ENCODE measurements at places on chromosomes 7 and 10.

- no peaks in the 10 kb centered on the region for H3K36me3 ChIP-seq
- H3K27ac ChIP-seq, result no peak overlapping the region
- H3K4me1 ChIP-seq, result peaks cover 4% of the 10 kb centered on the region
- no peak overlapping the region for H3K4me3 ChIP-seq
- H3K27me3 ChIP-seq, result peaks cover 13% of the 10 kb centered on the region
Measured at GRCh38 chr7:116265881-116266280, 55.5 kb downstream of the TES start.

DNA sequence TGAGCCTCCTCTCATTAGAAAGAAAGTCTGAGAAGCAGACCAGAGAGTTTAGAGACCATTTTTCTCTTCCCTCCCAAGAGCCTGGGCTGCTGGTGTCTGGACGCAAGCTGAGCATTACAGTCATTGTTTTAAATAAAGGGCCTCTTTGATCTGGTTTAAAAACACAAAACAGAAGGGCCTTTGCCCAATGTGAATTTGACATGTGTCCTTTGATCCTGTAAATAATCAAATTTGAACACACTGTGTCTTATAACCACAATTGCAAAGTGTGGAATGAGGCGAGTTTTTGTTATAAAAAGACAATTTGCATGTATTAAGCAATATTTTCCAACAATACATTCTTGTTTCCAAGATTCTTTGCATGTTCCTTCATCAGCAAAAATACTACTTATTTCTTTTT, 158.5 kb downstream of the C7orf25 start:
- no peak overlapping the region for H3K27ac ChIP-seq
- no peak for DNase-seq
- H3K4me3 ChIP-seq, result no peak overlapping the region
- no peaks in the 10 kb centered on the region for H3K4me1 ChIP-seq
- no peaks in the 10 kb centered on the region for H3K36me3 ChIP-seq

DNA sequence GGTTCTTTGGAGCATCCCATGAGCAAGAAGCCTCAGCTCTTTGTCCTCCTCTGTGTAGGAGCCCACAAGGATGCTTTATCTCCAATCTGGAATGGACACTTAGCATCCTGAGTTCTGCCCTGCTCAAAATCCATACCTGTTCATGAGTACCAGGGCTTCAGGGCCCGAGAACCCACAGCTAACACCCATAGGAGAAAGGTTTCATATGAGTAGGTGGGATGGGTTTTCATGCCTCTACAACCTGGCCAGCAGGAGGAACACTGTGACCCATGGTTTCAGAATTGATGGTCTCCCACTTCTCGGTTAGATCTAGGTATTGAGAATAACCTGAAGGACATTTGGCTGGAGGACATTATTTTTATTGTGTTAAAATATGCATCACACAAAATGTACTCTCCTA, 57.8 kb downstream of the TBXAS1 start:
- no peaks in the 10 kb centered on the region for H3K36me3 ChIP-seq
- DNase-seq, result no peak
- no peak overlapping the region for H3K4me3 ChIP-seq
- no peak overlapping the region for H3K27ac ChIP-seq
- no peaks in the 10 kb centered on the region for H3K4me1 ChIP-seq

- peaks cover 1% of the 10 kb centered on the region for H3K36me3 ChIP-seq
- H3K27ac ChIP-seq, result no peak overlapping the region
- no peak overlapping the region for H3K4me3 ChIP-seq
- H3K27me3 ChIP-seq, result peaks cover 56% of the 10 kb centered on the region
- H3K4me1 ChIP-seq, result peaks cover 23% of the 10 kb centered on the region
Measured at GRCh38 chr10:112953174-112954159, 3.4 kb downstream of the TCF7L2 start.

GRCh38 chr7:134894928-134895327, 91.4 kb upstream of the AGBL3 start:
- DNase-seq, result no peak
- peaks cover 5% of the 10 kb centered on the region for H3K27me3 ChIP-seq
- H3K36me3 ChIP-seq, result peaks cover 5% of the 10 kb centered on the region

GRCh38 chr10:35794703-35795102, 152.6 kb upstream of the FZD8 start:
- no peaks in the 10 kb centered on the region for H3K27me3 ChIP-seq
- no peaks in the 10 kb centered on the region for H3K4me1 ChIP-seq
- DNase-seq, result no peak
- H3K27ac ChIP-seq, result no peak overlapping the region

- H3K4me1 ChIP-seq, result no peaks in the 10 kb centered on the region
- no peaks in the 10 kb centered on the region for H3K36me3 ChIP-seq
- no peak overlapping the region for H3K4me3 ChIP-seq
- DNase-seq, result no peak
Measured at GRCh38 chr7:136294977-136295376, 317.8 kb upstream of the MTPN start.

- no peak overlapping the region for H3K27ac ChIP-seq
- no peak overlapping the region for H3K4me3 ChIP-seq
- peak; percentile 55 for DNase-seq
- H3K36me3 ChIP-seq, result peaks cover 85% of the 10 kb centered on the region
- H3K4me1 ChIP-seq, result peaks cover 11% of the 10 kb centered on the region
- H3K27me3 ChIP-seq, result no peaks in the 10 kb centered on the region
Measured at GRCh38 chr10:13180788-13181187, 19.4 kb downstream of the MCM10 start.

GRCh38 chr10:99266383-99266782, 30.7 kb upstream of the HPSE2 start:
- H3K4me1 ChIP-seq, result no peaks in the 10 kb centered on the region
- H3K36me3 ChIP-seq, result peaks cover 2% of the 10 kb centered on the region
- H3K27ac ChIP-seq, result no peak overlapping the region
- H3K27me3 ChIP-seq, result peaks cover 12% of the 10 kb centered on the region
- H3K4me3 ChIP-seq, result no peak overlapping the region
- DNase-seq, result no peak

DNA sequence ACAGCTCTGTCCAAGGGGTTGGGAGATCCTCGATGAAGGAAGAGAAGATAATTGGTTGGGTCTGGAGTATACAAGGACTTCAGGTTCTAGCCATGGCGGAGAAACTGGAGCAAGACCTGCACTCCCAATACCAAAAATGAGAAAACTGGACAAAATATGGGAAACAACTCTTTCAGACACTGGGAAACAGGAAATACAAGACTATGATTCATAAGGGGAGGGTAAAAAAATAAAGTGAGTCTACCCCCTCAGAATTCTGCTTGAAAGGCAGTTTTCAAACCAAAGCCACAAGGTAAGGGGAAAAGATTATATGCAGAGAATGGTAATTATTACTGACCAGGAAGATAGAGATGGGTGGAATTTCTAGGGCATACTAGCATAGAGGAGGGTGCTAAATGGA, 10.2 kb upstream of the SEC61G start:
- peaks cover 20% of the 10 kb centered on the region for H3K27me3 ChIP-seq
- H3K4me3 ChIP-seq, result no peak overlapping the region
- H3K4me1 ChIP-seq, result peaks cover 4% of the 10 kb centered on the region
- no peaks in the 10 kb centered on the region for H3K36me3 ChIP-seq
- H3K27ac ChIP-seq, result no peak overlapping the region
- no peak for DNase-seq

GRCh38 chr7:107891636-107892366, 818 bp downstream of the DLD start:
- H3K27ac ChIP-seq, result peak overlapping the region; percentile 94
- peak overlapping the region; percentile 89 for H3K4me3 ChIP-seq
- DNase-seq, result peak; percentile 42
- no peaks in the 10 kb centered on the region for H3K27me3 ChIP-seq

DNA sequence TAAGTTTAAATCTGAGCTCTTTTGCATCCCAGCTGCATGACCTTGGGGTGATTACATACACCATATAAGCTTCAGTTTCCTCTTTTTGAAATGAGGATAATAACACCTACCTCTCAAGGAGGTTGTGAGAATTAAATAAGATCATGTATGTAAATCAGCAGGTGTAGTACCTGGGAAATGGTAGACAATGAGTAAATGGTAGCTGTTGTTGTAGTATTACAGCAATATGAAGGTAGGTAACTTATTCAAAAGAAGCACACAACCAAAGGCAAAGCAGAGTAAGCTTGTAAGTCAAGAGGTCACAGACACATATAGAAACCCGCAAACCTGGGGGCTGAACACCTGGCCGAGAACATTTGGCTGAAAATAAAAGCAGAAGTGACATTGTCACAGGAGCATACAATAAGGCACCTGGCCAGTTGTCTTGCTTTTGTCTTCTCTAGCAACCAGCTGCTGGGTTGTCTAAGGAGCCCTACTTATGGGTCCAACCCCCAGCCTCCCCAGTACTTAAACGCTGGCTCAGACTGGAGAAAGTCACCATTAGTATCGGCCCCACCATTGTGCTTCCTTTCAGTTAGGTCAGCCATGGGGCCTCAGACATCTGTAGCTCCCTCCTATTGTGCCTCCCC, 203.6 kb upstream of the MKLN1 start:
- no peak overlapping the region for H3K4me3 ChIP-seq
- no peaks in the 10 kb centered on the region for H3K4me1 ChIP-seq
- H3K27me3 ChIP-seq, result peaks cover 3% of the 10 kb centered on the region
- H3K36me3 ChIP-seq, result peaks cover 3% of the 10 kb centered on the region
- DNase-seq, result no peak

- no peak overlapping the region for H3K27ac ChIP-seq
- no peaks in the 10 kb centered on the region for H3K27me3 ChIP-seq
- DNase-seq, result no peak
- no peak overlapping the region for H3K4me3 ChIP-seq
- no peaks in the 10 kb centered on the region for H3K4me1 ChIP-seq
- peaks cover 3% of the 10 kb centered on the region for H3K36me3 ChIP-seq
Measured at GRCh38 chr7:22949944-22950343, 64.0 kb downstream of the HYCC1 start.

GRCh38 chr7:7884855-7885254, 83.7 kb upstream of the GLCCI1 start:
- H3K36me3 ChIP-seq, result peaks cover 3% of the 10 kb centered on the region
- no peak overlapping the region for H3K27ac ChIP-seq
- H3K4me1 ChIP-seq, result no peaks in the 10 kb centered on the region
- no peak overlapping the region for H3K4me3 ChIP-seq
- H3K27me3 ChIP-seq, result no peaks in the 10 kb centered on the region

DNA sequence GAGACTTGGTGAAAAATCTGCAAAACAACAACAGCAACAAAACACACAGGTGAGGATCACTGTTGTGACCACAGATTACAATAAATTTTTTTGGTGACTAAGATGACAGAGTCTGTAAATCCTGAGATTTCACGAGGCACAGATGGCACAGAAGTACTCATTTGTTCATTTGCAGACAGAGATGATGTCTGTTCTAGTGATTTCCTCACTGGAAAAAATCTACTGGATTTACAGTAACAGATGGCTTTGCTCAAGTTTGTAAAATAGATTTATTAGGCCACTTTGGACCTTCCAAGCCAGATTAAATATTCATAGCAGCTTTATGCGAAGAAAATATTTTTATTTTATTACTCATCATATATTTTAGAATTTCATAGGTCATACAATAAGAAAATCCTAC, 113.5 kb upstream of the IL6 start:
- H3K36me3 ChIP-seq, result peaks cover 2% of the 10 kb centered on the region
- peaks cover 28% of the 10 kb centered on the region for H3K27me3 ChIP-seq
- H3K4me3 ChIP-seq, result no peak overlapping the region
- H3K4me1 ChIP-seq, result no peaks in the 10 kb centered on the region
- H3K27ac ChIP-seq, result no peak overlapping the region

- H3K27me3 ChIP-seq, result no peaks in the 10 kb centered on the region
- H3K4me1 ChIP-seq, result no peaks in the 10 kb centered on the region
- no peak for DNase-seq
- no peak overlapping the region for H3K4me3 ChIP-seq
- H3K36me3 ChIP-seq, result no peaks in the 10 kb centered on the region
Measured at GRCh38 chr10:98748298-98748697, 301.6 kb upstream of the HPS1 start.

GRCh38 chr7:151801782-151802468, 75.0 kb downstream of the PRKAG2 start:
- H3K4me1 ChIP-seq, result peaks cover 6% of the 10 kb centered on the region
- DNase-seq, result no peak
- H3K4me3 ChIP-seq, result no peak overlapping the region
- H3K36me3 ChIP-seq, result no peaks in the 10 kb centered on the region
- H3K27me3 ChIP-seq, result no peaks in the 10 kb centered on the region
- H3K27ac ChIP-seq, result no peak overlapping the region

GRCh38 chr10:6692856-6693255, 112.8 kb upstream of the PRKCQ start:
- H3K27me3 ChIP-seq, result peaks cover 9% of the 10 kb centered on the region
- DNase-seq, result no peak
- no peak overlapping the region for H3K27ac ChIP-seq
- no peak overlapping the region for H3K4me3 ChIP-seq
- H3K36me3 ChIP-seq, result no peaks in the 10 kb centered on the region

DNA sequence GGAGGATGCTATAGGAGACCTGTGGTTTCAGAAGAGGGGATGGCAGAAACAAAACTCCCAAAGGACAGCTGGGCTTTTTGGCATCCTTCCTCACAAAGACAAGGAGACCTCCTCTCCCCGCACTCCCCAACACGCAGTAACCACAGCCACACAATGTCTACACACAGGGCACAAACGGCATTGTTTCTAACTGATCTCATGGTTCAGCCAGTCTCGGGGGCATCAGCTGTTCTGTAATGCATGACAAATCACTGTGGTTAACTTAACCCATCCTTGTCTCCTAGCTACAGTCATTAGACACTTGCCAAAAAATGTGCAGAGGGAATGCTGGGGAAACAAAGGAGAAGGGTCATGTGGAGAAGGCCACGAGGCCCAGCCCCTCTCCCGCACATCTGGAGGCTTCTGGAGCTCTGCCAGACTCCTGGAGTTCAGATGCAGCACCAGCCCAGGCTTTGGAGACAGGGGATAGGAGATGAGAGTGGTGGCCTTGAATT, 7.6 kb upstream of the ADAMTS14 start:
- H3K4me3 ChIP-seq, result no peak overlapping the region
- H3K4me1 ChIP-seq, result no peaks in the 10 kb centered on the region
- H3K36me3 ChIP-seq, result no peaks in the 10 kb centered on the region
- no peak overlapping the region for H3K27ac ChIP-seq
- H3K27me3 ChIP-seq, result peaks cover 15% of the 10 kb centered on the region

GRCh38 chr10:21742740-21743412, 208.8 kb downstream of the MLLT10 start:
- no peak overlapping the region for H3K27ac ChIP-seq
- DNase-seq, result no peak
- no peaks in the 10 kb centered on the region for H3K27me3 ChIP-seq
- H3K4me3 ChIP-seq, result no peak overlapping the region

DNA sequence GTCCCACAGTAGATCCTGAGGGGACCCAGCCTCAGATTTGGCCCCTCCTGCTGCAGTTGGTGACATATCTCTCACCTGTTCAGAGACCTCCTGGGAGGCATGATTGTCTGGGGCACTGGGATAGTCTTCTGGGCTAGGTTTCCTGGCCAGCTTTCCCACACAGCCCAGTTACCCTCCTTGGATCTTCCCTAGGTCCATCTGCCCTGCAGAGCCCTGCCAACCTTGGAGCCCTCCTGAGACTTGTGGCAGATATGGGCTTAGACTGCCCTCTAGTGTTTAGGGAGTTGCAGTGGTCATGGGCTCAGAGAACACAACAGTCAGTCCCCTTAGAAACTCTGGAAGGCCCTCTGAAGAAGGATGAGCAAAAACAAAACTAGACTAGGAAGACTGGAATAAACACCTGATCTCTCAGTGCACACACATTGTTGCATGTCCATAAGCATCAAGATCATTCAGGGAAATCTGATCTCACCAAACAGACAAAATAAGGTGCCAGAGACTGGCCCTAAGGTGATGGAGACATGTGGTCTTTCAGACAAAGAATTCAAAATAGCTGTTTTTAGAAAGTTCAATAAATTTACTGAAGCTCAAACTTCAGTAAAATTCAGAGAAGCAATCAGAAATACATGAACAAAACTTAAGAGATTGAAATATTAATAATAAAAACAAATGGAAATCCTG, 324.6 kb downstream of the ATRNL1 start:
- DNase-seq, result no peak
- H3K27me3 ChIP-seq, result no peaks in the 10 kb centered on the region
- no peak overlapping the region for H3K4me3 ChIP-seq
- no peaks in the 10 kb centered on the region for H3K36me3 ChIP-seq
- no peaks in the 10 kb centered on the region for H3K4me1 ChIP-seq
- no peak overlapping the region for H3K27ac ChIP-seq
